ENCODE measurements at places on chromosomes 12 and 14.

GRCh38 chr14:69572030-69572840 lies 2.4 kb downstream of the CCDC177 start:
- no peak for DNase-seq

- DNase-seq = no peak
These were observed 51.2 kb downstream of the TESPA1 start for GRCh38 chr12:54933376-54933775.

GRCh38 chr14:75494896-75495295 lies 27.4 kb upstream of the BATF start:
- no peak for DNase-seq

DNA sequence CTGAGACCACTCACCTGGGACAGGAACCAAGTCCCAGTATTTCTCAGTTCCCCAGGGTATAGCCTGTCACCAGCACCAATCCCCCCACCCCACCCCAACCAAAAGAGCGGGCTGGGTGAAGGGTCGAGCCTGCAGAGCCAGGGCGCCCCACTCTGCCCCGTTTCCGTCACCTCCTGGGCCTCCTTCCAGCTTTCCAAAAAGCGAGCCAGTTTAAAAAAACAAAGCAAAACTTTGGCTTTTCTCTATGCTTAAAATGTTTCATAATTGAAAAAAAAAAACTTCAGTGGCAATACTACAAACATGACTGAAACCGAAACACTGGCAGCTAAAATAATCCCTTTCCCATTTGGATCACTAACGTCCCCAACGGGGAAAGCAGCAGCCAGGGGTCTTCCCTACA lies 7.5 kb downstream of the CAMKK2 start:
- DNase-seq = no peak

DNA sequence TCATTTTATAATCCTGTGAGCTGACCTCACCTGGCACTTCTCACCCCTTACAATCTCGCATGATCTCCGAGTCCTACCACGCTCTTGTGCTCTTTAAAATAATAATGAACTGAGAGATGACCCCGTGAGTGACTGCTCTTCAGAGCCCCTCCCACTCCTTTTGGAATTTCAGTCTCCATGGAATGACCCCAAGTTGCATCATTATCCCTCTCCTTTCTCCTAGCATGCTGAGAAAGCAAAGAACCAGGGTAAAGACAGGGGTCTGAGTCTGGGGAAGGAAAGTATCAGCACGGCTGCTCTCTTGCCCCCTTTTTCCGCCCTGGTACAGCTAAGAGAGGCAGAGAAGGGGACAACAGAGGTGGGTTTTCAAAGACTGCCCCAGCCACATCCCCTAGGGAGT lies 178.3 kb upstream of the PLEKHA5 start:
- DNase-seq = no peak

DNA sequence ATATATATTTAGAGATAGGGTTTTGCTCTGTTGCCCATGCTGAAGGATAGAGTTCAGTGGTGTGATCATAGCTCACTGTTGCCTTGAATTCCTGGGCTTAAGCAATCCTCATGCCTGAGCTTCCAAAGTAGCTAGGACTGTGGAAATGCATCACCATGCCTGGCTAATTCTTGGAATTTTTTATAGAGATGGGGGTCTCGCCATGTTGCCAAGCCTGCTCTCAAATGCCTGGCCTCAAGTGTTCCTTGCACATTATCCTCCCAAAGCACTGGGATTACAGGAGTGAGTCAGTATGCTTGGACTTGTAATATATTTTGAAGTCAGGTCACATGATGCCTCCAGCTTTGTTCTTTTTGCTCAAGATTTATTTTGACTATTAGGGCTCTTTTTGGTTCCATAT lies 178.0 kb downstream of the RPAP3 start:
- no peak for DNase-seq

GRCh38 chr14:71591929-71592328 lies 340.3 kb upstream of the RGS6 start:
- DNase-seq = peak; percentile 43

DNA sequence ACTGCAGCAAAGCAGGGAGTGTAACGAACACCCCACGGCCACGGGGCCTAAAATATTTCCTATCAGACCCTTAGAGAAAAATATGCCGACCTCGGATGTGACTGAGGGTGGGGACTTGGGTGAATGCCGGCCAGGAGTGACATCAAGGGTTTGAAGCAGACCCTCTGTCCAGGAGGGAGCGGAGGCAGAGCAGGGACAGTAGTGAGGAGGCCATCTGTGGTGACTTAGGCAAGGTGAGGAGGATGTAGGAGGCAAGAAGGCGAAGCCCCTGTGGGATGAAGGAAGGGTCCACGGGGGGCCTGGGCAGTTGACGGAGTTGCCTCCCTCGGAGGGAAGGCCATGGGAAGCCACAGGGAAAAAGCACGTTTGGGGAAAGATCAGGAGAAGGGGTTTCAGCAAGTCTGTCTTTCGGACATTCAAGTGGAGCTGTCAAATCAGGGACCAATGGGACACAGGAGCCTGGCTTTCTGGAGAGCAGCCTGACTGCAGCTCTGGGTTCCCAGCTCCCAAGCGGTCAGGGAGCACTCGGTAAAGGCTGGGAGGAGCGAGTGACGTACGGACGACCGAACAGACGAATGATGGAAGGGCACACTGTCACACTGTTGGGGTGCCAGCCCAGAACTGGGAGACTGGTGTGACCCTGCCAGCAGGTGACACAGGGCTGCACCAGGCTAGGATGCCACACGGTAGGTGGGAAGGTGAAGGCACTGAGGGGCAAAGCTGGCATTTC lies 74.3 kb downstream of the MOK start:
- no peak for DNase-seq

DNA sequence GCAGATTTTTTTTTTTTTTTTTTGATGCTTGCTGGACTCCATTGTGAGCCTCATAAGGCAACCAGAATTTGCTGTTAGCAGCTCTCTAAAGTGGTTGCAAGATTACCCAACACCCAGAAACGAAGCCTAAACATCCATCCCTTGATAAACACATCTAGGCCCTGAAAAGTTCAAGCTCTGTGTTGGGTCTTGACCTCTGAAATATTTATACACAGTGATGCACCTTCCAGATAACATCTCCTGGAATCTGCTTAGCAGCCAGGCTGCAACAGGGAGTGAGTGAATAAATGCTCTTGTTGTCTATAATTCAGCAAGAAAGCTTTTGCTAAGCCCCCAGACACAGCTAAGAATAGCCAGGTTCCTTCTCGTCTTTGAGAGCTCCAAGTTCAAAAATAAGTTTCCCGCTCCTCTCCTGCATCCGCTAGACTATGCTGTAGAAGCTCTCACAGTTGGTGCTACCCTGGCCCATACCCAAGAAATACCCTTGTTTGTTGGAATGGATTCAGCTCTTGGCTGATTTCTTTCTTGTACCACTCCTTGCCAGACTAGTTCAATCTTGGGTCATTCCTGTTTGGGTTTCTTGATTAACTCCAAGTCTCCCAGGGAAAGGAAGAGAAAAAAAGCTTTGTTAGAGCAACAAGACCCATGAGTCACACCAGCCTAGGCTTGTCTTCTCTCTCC lies 610.6 kb upstream of the TBX3 start:
- no peak for DNase-seq

- no peak for DNase-seq
These were observed 95.9 kb downstream of the DACT1 start for GRCh38 chr14:58733451-58734208.

DNA sequence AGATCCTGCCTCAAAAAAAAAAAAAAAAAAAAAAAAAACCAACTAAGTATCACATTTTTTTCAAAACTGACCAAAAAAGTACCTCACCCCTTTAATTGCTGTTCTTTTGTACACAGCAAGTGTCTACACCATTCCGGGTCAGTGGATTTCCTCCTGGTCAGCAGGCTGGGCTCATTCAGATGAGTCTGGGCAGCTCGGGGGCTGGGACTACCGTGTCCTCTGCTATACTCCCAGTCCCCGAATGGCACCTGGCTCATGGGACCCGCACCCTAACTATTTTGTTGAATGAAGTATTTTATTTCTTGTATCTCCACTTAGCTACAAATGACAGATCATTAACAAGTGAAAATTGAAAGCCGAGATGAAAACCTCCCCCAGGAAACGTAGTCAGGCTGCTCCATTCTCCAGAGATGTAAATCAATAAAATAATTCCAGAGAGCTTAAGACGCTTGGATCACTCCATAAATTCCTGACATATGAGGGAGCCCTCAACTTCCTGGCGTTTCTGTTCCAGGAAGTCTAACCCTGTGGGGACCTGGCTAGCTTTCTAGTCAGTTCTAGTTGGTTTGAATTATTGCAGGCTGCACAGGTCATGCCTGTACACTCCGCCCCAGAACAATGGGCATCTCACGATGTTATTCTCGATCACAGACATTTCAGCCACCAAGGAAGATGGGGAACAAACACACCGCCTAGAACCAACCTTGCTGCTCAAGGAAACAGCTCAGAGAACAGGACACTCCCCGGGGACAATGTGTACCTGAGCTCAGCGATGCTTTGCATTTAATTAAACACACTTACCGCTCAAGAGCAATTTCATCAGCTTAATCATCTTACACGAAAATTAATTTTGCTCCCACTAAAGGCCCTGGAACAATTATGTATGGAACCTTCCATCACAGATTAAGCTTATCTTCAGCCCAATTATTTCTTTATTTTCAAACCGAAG lies 76.3 kb downstream of the RIMBP2 start:
- peak; percentile 44 for DNase-seq

DNA sequence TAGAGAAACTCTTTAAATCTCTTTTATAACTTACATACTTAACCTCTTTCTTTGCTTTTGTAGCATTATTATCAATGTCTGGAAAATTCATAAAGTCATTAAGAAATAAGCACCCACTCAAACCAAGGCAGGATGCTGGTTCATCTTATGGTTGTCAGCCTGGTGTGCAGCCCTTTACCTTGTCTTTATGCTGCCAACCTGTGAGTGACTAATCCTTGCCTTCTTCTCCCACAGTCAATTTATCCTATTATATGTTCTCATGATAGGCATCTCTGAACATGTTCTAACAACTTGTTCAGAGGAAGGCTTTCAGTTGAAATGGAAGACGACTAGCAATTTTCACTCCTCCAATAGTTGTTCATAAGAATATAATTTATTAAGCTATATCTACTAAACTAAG lies 186.9 kb upstream of the CAND1 start:
- DNase-seq = peak; percentile 2

- DNase-seq = no peak
These were observed 43.0 kb upstream of the ANO2 start for GRCh38 chr12:5988088-5988487.

DNA sequence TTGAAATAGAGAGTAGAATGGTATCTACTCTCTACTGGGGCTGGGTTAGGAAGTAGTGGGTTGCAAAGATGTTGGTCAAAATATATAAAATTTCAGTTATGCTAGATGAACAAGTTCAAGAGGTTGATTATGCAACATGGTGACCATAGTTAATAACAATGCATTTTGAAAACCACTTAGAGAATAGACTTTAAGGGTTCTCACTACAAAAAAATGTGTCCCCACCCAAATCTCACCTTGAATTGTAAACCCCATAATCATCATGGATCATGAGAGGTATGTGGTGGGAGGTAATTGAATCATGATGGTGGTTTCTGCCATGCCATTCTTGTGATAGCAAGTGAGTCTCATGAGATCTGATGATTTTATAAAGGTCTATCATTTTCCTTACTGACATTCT lies 94.0 kb downstream of the C12orf50 start:
- no peak for DNase-seq

DNA sequence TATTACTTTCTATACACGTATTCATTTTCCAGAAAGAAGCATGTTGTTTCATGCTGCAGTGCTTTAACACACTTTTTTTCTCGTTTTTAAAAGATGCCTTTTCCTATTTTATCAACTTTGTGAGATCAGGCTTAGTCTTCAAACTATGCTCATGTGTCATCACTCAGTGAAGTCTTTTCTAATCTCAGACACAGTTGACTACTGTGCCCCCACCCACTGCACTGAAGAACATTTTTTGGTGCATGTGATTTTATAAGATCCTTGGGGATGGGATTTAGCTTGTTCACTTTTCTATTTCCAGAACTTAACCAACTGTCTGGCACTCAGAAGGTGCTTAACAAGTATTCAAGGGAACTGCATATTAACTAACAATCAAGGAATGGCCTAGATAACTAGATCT lies 85.5 kb downstream of the CDK17 start:
- DNase-seq = no peak

DNA sequence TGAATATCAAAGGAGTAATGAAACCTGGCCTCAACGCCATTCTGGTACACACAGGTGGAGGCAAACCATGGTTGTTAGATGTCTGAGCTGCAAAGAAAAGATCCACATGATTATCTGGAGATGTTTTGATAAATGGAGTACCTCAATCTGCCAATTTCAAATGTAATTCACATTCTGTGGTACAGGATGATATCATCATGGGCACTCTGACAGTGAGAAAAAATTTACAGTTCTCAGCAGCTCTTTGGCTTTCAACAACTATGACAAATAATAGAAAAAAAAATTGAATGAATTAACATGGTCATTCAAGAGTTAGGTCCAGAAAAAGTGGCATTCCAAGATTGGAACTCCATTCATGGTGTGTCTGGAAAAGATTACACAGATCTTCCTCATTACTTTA lies 17.3 kb downstream of the TMED8 start:
- DNase-seq = no peak

DNA sequence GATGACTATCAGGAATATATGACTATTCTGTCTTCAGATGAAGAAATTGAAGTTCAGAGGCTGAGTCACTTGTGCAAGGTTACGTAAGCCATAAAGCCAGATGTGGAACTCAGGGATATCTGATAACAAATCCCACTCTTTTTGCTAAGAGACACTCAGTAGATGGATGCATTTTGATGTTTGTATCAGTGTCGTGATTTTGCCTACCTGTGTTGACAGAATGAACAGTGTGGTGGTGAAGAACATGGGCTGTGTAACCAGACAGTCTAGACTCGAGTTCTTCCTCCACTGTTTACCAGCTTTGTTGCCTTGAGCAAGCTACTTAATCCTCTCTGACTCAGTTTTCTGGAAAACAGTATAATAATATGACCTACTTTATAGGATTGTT lies 93.9 kb downstream of the DAAM1 start:
- DNase-seq = no peak

DNA sequence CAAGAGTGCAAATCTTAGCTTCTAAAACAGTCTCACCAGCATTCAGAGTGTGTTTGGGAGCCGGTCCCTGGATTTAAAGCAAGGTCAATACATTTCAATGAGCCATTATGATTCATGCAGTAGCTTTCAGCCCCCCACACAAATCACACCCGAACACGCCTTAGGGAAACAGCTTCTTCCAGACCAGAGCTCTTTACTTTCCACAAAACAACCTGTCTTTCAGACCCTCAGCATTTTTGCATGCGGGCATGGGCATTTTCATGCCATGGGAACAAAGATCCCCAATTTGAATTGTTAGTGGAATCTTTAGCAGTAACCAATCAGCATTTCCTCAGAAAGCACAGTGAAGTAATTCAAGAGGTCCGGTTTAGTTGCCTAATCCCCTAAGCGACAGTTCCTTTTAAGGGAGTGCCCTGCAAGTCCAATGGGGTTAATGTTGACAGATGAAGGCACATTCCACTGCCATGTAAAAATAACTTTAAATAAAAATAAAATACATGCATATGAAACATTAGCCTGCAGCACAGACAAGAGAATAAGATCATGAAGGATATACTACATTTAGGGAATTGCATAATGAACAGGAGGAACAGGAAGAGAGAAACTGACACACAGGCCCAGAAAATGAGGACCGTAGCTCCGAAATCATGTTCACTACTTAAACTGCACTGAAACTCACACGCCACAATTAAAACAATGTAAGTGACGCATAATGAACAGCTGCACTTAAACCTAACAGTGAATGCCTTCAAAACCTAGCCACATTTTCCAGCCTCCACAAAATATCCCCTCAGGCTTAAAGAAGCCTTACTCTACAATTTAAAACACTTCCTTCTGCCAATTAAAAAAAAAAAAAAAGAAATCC lies 4.0 kb downstream of the VPS37B start:
- DNase-seq = peak; percentile 65

Measured in NCI-H82 (cell line).